ENCODE measurements at places on chromosomes 4 and X.
A peak's percentile ranks its signal among the peaks of the same experiment; 100 is the strongest.

DNA sequence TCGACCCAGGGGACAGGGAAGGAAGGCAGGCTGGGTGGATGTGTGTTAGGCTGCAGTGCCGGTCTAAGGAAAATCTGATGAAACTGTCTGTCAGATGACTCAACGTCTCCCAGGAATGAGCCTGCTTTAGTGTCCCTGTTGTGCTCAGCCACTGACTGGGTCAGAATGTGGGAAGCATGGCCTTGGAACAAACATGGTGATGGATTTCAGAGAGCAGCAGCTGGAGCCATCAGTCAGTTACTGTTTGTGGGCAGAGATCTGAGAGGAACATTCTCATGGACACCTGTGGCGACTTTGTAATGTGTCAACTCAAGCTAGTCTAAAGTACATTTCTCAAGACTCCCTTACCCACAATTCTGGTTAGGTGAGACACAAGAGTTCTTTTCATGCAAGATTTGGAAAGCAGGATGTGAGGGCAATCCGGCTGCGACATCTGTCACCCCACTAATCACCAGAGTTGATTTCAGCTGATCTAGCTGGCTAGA, 63.2 kb downstream of the ANAPC10 start:
- DNase-seq, result no peak

- no peak for DNase-seq
These were observed 6.6 kb downstream of the PLP1 start for GRCh38 chrX:103783196-103783595.

GRCh38 chrX:16457239-16457638, 192.7 kb upstream of the S100G start:
- DNase-seq, result no peak

DNA sequence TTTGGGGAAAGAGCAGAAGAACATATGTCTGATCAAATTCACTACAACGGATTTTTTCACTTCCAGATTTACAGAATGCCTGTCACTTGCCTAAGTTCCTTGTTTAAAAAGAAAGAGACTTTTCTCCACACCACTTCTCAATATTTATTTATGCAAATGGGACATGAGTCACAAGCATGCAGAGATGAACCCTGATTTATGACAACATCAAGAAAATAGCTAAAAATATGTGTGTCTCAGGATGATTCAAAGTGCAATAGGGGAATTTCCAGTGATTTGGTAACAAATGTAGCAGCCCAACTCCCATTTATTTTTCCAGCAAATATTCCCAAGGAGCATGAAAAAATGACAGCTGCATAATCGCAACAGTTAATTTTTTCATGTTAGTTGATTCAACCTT, 180.4 kb upstream of the FAT1 start:
- no peak for DNase-seq

DNA sequence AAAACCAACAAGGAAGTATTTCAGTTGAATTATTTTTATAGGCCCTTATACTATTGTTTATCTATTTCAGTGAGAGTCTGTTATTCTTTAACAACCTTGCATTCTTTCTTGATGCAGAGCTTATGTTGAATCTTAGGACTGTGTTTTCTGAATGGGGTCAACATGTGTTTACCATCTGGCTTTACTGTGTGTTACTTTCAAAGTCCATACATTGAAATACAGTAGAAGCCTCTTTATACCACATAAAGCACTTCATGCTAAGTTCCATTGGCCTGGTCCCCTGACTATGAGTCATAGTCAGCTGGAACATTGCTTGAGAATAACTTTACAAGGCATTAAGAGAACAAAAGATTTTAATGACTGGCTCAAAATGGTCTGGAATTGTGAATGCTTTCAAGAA, 152.6 kb downstream of the GASK1B start:
- DNase-seq, result no peak

- DNase-seq, result peak; percentile 87
These were observed 497.5 kb downstream of the KCNIP4 start for GRCh38 chr4:21451032-21451431.
